ENCODE measurements at places on chromosomes 12 and 14.
A peak's percentile ranks its signal among the peaks of the same experiment; 100 is the strongest.

DNA sequence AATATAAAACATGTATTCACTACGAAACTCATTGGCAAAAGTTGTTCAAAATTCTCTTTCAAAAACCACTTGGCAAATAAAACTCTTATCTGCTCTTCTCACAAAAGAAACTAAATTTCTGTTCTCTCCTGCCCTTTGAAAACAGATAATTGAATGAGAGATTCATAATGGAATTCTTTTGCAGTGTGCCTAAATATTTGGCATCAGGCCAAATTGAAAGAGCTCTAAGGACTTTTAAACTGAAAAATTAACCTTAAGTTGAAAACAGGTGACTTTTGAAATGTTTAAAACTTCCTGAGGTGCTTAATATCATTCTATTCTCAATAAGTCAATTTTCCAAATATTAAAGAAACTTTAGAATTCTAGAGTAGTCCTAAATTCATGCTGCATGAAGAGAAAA, 136.4 kb downstream of the FSCB start:
- H3K27ac ChIP-seq: no peak overlapping the region
- H3K4me1 ChIP-seq: no peaks in the 10 kb centered on the region
- DNase-seq: no peak
- no peak overlapping the region for H3K4me3 ChIP-seq
- H3K27me3 ChIP-seq: no peaks in the 10 kb centered on the region

DNA sequence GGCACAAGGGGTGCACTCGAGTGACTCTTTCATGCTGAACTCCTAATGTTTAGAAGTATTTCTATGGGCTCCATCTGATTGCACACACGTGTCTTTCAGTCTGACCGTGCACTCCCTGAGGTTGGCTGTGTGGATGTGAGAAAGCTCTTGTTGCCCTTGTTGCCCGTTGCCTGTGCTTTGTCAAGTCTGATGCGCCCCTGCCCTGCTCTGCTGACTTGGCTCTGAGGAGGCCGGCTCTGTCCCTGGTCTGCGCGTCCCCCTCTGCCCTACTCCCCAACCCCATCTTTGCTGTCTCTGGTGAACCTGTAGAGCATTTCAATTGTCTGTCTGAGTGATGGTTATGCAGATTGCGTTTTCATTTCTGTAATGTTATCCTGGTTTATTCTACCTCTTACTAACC, 802.3 kb downstream of the NRXN3 start:
- H3K36me3 ChIP-seq: no peaks in the 10 kb centered on the region
- H3K27ac ChIP-seq: no peak overlapping the region
- H3K27me3 ChIP-seq: no peaks in the 10 kb centered on the region
- DNase-seq: no peak
- H3K4me1 ChIP-seq: no peaks in the 10 kb centered on the region
- no peak overlapping the region for H3K4me3 ChIP-seq

- H3K27ac ChIP-seq: no peak overlapping the region
- peaks cover 24% of the 10 kb centered on the region for H3K27me3 ChIP-seq
- no peak for DNase-seq
These were observed 1128.0 kb downstream of the AACS start for GRCh38 chr12:126193190-126193589.

DNA sequence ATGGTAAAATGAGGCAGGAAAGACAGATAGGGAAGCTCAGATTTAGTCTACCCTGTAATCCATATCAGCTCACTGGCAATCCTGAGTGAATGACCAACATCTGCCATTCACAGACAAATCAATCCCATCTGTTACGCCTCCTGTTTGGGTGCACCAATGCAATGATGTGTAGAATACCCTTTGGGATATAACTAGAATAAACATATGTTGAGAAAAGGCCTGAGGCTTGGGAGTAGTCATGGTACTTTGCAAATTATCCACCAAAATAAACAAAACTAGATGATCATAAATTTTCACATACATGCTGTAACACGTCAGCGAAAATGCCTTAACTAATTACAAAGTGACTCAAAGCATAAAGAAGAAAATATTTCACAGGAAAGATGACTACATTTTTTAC, 78.8 kb downstream of the KCNC2 start:
- H3K36me3 ChIP-seq: no peaks in the 10 kb centered on the region
- H3K4me1 ChIP-seq: no peaks in the 10 kb centered on the region
- H3K4me3 ChIP-seq: no peak overlapping the region
- no peak overlapping the region for H3K27ac ChIP-seq
- H3K27me3 ChIP-seq: no peaks in the 10 kb centered on the region

DNA sequence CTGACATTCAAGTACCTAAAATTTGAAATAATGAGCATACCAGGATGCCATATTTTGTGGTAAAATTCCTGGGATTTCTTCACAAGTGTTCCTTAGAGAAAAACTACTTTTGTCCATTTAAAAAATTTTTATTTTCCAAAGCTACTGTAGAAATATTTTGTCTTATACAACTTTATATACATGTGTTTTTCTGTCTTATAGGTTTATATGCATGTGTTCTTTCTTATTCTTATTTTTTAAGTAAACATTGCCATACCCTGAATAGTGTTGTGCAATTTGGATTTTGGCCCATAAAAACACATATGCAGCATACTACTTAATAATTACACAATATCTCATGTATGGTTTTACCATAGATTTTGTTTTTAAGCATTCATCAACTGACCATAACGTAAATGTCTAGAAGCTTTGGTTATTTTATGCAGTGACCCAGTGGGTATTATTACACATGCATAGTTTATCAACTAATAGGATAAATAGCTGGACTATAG, 1107.4 kb upstream of the SEL1L start:
- DNase-seq: no peak
- no peaks in the 10 kb centered on the region for H3K36me3 ChIP-seq
- no peaks in the 10 kb centered on the region for H3K4me1 ChIP-seq
- H3K27me3 ChIP-seq: no peaks in the 10 kb centered on the region

DNA sequence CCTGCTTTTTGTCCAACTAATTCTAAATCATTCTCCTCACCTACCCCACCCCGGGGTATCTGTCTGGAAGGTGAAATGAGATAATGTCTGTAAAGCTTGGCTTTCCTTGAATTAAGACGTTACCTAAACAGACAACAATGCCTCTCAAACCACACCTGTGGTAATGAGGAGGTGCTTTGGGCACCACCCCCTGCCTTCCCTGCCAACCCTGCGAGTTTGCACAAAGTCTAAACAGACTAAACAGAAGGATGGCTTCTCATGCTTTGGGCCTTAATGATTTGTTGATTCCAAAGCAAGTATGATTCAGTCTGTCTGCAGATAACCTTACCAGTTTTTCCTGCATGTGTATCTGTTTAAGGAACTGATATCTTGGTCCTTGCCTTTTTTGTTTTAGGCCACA, 82.4 kb downstream of the ZFC3H1 start:
- no peak overlapping the region for H3K27ac ChIP-seq
- no peaks in the 10 kb centered on the region for H3K27me3 ChIP-seq
- H3K36me3 ChIP-seq: no peaks in the 10 kb centered on the region
- DNase-seq: no peak
- H3K4me3 ChIP-seq: no peak overlapping the region

DNA sequence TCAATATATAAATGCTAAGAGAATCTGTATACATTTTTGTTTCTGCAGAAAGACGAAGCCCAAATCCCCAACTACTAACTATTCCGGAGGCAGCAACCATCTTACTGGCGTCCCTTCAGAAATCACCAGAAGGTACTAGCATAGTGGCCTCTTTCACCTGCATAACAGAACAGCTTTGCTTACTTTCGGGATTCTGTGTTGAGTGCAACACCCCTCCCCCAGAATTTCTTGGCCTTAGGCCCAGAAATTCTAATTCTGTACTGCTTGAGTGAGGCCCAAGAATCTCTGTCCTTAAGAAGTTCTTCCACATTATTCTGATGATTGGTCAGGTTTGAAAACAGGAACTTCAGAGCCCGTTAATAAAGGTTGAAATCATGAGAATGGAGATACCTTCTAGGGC, 2.9 kb downstream of the SPX start:
- H3K4me3 ChIP-seq: peak overlapping the region; percentile 74
- H3K4me1 ChIP-seq: peaks cover 23% of the 10 kb centered on the region
- H3K36me3 ChIP-seq: no peaks in the 10 kb centered on the region
- H3K27me3 ChIP-seq: no peaks in the 10 kb centered on the region
- peak; percentile 32 for DNase-seq

DNA sequence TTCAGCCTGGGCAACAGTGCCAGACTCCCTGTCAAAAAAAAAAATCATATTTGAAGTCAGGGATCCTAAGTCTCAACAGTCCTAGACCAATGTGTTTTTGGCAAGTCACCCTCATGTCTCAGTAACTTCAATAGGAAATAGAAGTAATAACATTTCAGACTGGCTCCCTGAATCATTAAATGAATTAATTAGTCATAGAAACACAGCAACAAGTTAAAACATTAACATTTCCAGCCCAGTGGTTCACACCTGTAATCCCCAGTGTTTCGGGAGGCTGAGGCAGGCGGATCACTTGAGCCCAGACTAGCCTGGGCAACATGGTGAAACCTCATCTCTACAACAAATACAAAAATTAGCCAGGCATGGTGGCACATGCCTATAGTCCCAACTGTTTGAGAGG, 125.2 kb downstream of the GTF2A1 start:
- no peaks in the 10 kb centered on the region for H3K4me1 ChIP-seq
- H3K36me3 ChIP-seq: no peaks in the 10 kb centered on the region
- no peaks in the 10 kb centered on the region for H3K27me3 ChIP-seq
- H3K4me3 ChIP-seq: no peak overlapping the region
- H3K27ac ChIP-seq: no peak overlapping the region

Measured in heart left ventricle (tissue), 16 donors.